ENCODE measurements at places on chromosomes 1 and 21. TPM values are rescaled to one million over a fixed set of nuclear protein-coding genes. Genes with fewer than 3 reads are reported as not detected.

NUP210L gene
- total RNA-seq: not detected

OPTC gene
- total RNA-seq: not detected

LCE5A gene
- not detected for total RNA-seq

BEND5 gene
- 6.9 TPM for total RNA-seq

MR1 gene
- 15.1 TPM for total RNA-seq

EFNA1 gene
- total RNA-seq: 10.2 TPM

UQCRHL gene
- total RNA-seq: 1.2 TPM

C1QC gene
- not detected for total RNA-seq

SH2D5 gene
- 0.26 TPM for total RNA-seq

TCP10L gene
- total RNA-seq: 0.35 TPM

LIN28A gene
- not detected for total RNA-seq

PTAFR gene
- total RNA-seq: 0.23 TPM

BEST4 gene
- not detected for total RNA-seq

KRTAP19-5 gene
- not detected for total RNA-seq

EDARADD gene
- total RNA-seq: not detected

All from pericardium fibroblast (primary cell).